ENCODE measurements at places on chromosomes 2 and 18. TPM values are rescaled to one million over a fixed set of nuclear protein-coding genes. Genes with fewer than 3 reads are reported as not detected.

The MYCN gene
- total RNA-seq, result 1.9 TPM

The TLX2 gene
- 0.55 TPM for total RNA-seq

The ESCO1 gene
- total RNA-seq, result 13.3 TPM

The PLA2R1 gene
- 36.2 TPM for total RNA-seq

The QPCT gene
- total RNA-seq, result 11.0 TPM

The PAIP2B gene
- 12.9 TPM for total RNA-seq

The LIMS4 gene
- 11.3 TPM for total RNA-seq

The TCF23 gene
- total RNA-seq, result 32.5 TPM

The DOK6 gene
- total RNA-seq, result 9.5 TPM

The DYSF gene
- total RNA-seq, result 10.2 TPM

The PRKCE gene
- total RNA-seq, result 24.0 TPM

The RUFY4 gene
- not detected for total RNA-seq

The UGT1A8 gene
- not detected for total RNA-seq

The ST8SIA3 gene
- total RNA-seq, result not detected

The HNMT gene
- 66.2 TPM for total RNA-seq

The ACVR2A gene
- total RNA-seq, result 48.2 TPM

The LAMA3 gene
- 75.4 TPM for total RNA-seq

The DAPL1 gene
- total RNA-seq, result not detected

The NEURL3 gene
- not detected for total RNA-seq

The TRABD2A gene
- total RNA-seq, result 0.14 TPM

The IL36B gene
- total RNA-seq, result not detected

The CDKL4 gene
- total RNA-seq, result 0.59 TPM

The SNORC gene
- total RNA-seq, result not detected

The FBXO48 gene
- 6.8 TPM for total RNA-seq

The LINC00305 gene
- 0.97 TPM for total RNA-seq

The PSMD1 gene
- 57.4 TPM for total RNA-seq
